ENCODE measurements at places on chromosomes 6 and 20.

DNA sequence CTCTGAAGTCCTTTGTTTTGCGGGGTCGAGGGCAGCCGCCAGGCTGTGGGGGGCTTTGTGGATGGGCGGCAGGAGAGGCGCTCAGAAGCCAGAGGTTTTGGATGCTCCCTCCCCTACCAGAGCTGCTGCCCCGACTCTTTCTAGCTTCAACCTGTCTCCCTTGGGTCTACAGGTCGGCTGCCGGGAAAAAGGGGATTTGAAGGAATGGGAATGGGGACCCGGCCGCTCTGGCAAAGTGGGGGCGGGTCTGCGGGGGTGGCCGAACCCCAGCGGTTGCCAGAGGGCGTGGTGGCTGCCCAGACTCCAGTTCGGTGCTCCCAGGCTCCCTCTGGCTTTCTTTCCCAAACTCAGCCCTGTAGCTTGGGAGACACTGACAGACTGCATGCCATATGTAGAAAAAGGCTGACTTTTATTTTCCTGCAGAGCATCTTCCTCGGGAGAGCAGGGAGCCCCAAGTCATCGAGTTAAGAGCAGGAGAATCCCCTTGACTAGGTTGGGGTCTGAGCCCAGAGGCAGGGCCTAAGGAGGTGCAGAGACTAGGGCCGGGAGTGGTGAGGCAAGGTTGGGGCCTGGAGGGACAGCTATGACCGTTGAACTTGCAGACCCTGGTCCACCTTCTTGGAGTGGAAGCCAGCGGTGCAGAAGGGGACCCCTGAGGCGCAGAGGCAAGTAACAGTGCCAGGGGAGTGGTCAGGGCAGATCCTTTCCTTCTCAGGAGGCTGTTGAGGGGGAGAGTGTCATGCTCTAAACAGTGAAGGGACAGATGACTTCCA lies 1.4 kb upstream of the PPP1R18 start:
- peak; percentile 67 for DNase-seq

GRCh38 chr6:111250791-111251354 lies 163.6 kb downstream of the SLC16A10 start:
- DNase-seq = no peak

- DNase-seq = peak; percentile 33
Observed at GRCh38 chr6:42049116-42049809, 1.1 kb upstream of the TAF8 start.

DNA sequence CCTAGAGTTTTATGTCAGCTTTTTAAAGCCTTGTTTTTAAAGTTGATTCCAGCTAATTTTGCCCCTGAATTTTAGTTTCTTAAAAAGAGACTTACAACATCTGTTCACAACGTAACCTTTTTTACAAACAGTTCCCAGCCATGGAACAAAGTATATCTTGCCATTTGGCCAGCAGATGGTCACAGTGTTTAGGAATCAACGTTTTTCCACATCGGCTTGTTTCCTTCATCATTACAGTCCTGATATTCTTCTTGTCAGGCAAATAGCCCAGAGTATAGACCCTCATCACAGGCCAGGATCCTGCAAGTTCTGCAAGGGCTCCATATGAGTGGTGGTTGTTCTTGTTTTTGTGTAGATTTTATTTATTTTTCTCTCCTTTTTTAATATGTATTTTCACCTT lies 341.7 kb upstream of the HTR1E start:
- DNase-seq = no peak

GRCh38 chr20:57724610-57725405 lies 15.0 kb upstream of the PMEPA1 start:
- DNase-seq = no peak

DNA sequence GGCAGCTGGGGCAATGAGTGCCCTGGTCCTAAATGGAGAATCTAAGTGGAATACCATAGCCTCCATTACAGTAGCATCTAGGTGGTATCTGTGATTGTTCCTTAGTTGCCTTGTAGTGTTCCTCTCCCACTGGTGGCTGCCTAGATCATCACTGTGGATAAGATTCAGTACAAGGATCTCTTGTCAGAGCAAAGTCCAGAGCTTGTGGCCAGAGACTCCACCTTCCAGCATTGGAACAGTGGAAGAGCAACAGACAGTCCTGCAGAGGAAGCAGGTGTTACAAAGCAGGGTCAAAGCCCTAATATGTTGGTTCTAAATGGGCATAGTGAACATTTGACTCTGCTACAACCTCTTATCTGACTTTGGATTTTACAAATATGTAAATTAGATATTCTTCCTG lies 194.1 kb upstream of the GRIK2 start:
- DNase-seq = no peak

DNA sequence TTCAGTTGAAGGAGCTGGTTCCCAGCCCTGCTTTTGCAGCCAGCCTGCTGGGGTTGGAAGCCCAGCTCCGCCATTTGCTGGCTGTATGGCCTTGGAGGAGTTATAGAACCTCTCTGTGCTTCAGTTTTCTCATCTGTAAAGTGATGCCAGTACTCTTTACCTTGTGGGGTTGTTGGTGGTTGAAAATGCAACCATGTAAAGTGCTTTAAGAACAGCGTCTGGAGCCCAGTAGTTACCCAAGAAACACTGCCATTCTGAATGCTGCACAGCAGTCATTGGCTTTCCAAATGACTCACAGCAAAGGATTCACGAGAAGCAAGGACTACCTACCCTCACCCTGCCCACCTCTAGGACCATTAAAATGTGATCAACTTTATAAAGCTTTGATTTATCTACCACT lies 154.4 kb downstream of the F13A1 start:
- DNase-seq = no peak

GRCh38 chr6:108966855-108967755 lies 118.9 kb downstream of the ARMC2 start:
- DNase-seq = no peak

DNA sequence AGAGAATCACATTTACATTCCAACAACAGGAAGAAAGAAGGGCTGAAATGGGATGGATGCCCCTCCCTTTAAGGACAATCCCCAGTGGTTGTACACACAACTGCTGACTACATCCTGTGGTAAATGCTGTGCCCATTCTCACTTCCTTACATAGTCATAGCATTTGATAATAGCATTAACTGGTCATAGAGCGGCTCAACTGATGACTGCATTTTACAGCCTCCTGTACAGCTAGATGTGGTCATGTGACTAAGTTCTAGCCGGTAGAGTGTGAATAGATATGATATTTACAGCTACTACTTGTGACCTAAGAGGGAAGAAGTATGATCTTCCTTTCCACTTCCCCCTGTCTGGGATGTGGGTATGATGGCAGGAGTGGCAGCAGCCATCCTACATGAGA lies 24.7 kb downstream of the KCNK17 start:
- no peak for DNase-seq

GRCh38 chr6:166862287-166862977 lies 93.9 kb downstream of the RNASET2 start:
- peak; percentile 46 for DNase-seq

DNA sequence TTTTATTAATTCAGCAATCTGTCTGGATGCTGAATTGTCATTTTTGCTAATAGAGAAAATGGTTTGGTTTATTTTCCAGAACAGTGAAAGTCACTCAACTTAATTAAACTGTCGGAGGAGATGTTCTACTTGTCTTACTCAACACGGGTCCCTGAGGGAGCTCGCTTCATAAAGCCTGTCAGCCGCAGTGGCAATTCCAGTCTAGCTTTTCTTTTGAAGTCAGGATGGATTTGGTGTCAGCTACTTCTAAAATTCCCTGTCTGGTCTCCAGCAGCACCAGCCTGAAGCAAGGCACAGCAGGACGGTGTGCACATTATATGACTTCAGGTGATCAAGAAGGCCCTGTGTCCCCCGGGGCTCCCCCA lies 261.5 kb downstream of the SLC24A3 start:
- DNase-seq = no peak

DNA sequence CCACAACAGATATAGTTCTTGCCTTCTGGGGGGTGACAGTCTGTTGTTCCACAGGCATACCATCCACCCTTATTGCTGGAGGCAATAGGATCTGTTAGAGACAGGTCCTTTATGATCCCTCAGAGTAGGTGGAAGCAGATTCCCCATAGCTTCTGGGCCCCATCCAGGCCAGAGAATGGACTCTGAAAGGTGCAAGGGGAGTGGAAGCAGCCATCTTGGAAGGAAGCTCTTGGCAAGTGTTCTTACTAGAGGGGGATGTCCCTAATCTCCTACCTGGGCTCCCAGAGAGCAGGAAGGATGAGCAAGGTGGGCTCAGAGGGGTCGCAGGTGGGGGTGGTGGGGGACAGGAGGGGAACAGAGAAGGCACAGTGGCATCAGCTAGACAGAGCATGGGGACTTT lies 33.4 kb downstream of the CEBPB start:
- no peak for DNase-seq

GRCh38 chr6:170134031-170134470 lies 156.8 kb downstream of the DLL1 start:
- peak; percentile 15 for DNase-seq

DNA sequence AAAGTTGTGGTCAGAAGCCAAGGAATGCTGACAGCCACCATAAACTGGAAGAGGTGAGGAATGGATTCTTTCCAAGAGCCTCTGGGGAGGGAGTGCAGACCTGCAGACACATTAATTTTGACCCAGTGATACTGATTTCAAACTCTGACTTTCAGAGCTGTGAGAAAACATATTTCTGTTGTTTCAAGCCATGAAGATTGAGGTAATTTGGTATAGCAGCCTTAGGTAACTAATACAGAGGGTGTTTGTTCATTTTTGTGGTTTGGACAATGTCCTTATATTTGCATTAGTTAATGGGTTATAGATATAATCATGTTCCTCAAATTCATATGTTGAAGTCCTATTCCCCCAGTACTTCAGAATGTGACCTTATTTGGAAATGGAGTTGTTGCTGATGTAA lies 85.4 kb upstream of the GTSF1L start:
- DNase-seq = no peak

Measured in femur (tissue), 1 donor.